ENCODE measurements at places on chromosomes 16 and 17. TPM values are rescaled to one million over a fixed set of nuclear protein-coding genes. Genes with fewer than 3 reads are reported as not detected.

The HBM gene
- not detected for total RNA-seq

The SPATA22 gene
- total RNA-seq = 0.65 TPM

The C16orf92 gene
- not detected for total RNA-seq

The WFDC1 gene
- total RNA-seq = not detected

The TNP2 gene
- total RNA-seq = not detected

The CDC42EP4 gene
- 21.5 TPM for total RNA-seq

The SLC2A4 gene
- total RNA-seq = 0.14 TPM
